ENCODE measurements at places on chromosomes 2 and 18.

DNA sequence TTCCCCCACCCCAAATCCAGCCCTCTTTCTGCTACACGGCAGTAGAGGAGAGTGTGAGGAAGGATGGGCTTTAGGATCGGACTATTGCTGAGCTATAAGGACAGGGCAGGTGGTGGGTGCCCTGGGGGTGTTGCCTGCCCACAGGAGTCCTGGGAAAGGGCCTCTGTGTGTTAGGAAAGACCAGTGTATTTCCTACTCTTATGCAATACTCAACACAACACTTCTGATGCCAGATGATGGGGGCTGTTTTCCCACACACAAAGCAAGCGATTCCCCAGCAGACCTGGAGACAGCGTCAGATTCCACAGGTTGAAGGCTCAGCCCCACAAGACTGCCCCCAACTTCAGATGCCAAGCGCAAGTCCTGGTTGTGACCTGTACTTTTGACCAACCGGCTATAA lies 91.0 kb upstream of the LCLAT1 start:
- no peak for DNase-seq

DNA sequence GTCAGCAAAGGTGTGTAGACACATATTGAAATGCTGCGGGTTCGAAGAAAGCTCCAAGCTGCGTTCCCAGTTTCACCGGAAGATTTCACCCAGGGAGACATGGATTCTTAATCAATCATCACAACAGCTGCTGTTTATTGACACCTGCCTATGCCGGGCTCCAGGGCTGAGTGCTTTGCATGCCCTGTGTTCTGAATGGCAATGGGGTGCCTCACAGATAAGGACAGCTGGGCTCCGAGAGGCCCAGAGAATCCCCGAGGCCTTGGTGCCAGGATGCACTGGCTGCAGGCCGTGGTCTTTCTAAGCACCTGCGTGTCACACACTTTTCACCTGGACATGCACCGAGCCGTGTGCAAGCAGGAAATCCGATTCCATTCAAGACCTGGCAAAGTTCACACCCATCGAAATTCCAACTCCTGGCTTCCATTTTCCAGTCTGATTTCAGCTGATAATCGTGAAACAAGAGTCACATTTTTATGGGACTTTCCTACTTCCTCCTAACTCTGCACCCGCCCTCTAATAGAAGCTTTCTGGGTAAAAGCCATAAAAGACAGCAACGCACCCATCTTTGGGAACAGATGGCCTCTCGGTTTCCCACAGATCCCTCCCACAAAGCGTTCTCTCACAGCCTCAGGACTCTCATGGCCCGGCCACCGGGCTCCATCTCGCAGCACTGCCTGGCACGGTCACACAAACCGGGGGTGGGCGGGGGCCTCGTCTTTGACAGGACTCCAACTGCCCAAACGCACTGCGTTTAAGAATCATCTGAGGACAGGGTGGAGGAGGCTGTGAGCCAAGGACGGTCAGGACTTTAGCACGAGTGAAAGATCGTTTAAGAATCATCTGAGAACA lies 245.6 kb upstream of the SALL3 start:
- no peak for DNase-seq

- DNase-seq, result peak; percentile 37
Observed at GRCh38 chr18:64017870-64018269, 48.0 kb downstream of the SERPINB8 start.

GRCh38 chr2:53303012-53303578 lies 464.5 kb upstream of the CHAC2 start:
- no peak for DNase-seq

GRCh38 chr2:222949073-222949472 lies 88.2 kb downstream of the ACSL3 start:
- DNase-seq, result no peak

Measured in GM03348 (cell line).